Fibroblast of the aortic adventitia (primary cell): ENCODE measurements at places on chromosomes 12 and 14. TPM values are rescaled to one million over a fixed set of nuclear protein-coding genes. Genes with fewer than 3 reads are reported as not detected.

The IL22 gene
- total RNA-seq = not detected in 2 replicates

The KIF5A gene
- 0.72 and 1.8 TPM in 2 replicates for total RNA-seq

The PGAM5 gene
- total RNA-seq = 1.6 and 22.4 TPM in 2 replicates

The HPD gene
- total RNA-seq = 1.1 and 1.8 TPM in 2 replicates

The ATL1 gene
- 5.2 and 10.7 TPM in 2 replicates for total RNA-seq

The BMAL2 gene
- total RNA-seq = 2.8 and 44.5 TPM in 2 replicates

The PRPH gene
- total RNA-seq = 0.18 and 0.33 TPM in 2 replicates

The CRIP1 gene
- total RNA-seq = 9.4 and 28.4 TPM in 2 replicates

The TSPAN9 gene
- total RNA-seq = 8.1 and 19.4 TPM in 2 replicates

The RASAL1 gene
- total RNA-seq = not detected in 2 replicates

The DDX23 gene
- 54.1 and 151 TPM in 2 replicates for total RNA-seq

The KLRG1 gene
- total RNA-seq = 1.2 TPM in 1 of 2 replicates, not detected in the other

The ADSS1 gene
- total RNA-seq = 0.65 and 4.8 TPM in 2 replicates

The MYH6 gene
- total RNA-seq = not detected in 2 replicates

The HOXC12 gene
- not detected in 2 replicates for total RNA-seq

The ALX1 gene
- 0.63 and 1.2 TPM in 2 replicates for total RNA-seq

The P2RX2 gene
- not detected in 2 replicates for total RNA-seq

The COL2A1 gene
- total RNA-seq = not detected in 2 replicates

The DNAJC22 gene
- 1.6 and 2.5 TPM in 2 replicates for total RNA-seq

The RNFT2 gene
- 0.98 and 2.3 TPM in 2 replicates for total RNA-seq
